ENCODE measurements at places on chromosomes 6 and 20. TPM values are rescaled to one million over a fixed set of nuclear protein-coding genes. Genes with fewer than 3 reads are reported as not detected.

- no peak for DNase-seq
Measured at GRCh38 chr6:6808343-6808742, 219.8 kb downstream of the LY86 start.

DNA sequence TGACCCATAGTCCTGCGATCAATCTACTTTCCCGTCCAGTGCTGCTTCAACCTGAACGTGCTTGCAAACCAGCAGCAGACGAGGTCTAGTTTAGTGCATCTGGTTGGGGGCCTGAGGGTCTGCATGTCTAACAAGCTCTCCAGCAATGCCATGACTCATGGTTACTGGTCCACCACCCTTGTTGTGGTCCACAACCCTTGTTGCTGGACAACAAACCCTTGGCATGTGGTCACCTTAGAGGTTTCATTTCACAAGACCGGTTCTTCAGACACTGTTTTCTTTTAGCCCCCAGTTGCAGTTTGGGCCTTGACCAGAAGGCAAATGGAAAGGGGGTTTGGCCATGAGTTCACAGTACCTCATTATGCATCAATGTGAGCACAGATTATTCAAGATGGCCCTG is 424.8 kb downstream of the QKI start:
- DNase-seq, result no peak

Gene OPRL1
- total RNA-seq, result 0.63 TPM

Gene FRMD1
- not detected for total RNA-seq

Gene TGM3
- 0.08 TPM for total RNA-seq

- no peak for DNase-seq
Measured at GRCh38 chr6:167399051-167399387, 74.1 kb downstream of the TTLL2 start.

Gene PPARD
- 1.3 TPM for total RNA-seq

Gene OOEP
- not detected for total RNA-seq

DNA sequence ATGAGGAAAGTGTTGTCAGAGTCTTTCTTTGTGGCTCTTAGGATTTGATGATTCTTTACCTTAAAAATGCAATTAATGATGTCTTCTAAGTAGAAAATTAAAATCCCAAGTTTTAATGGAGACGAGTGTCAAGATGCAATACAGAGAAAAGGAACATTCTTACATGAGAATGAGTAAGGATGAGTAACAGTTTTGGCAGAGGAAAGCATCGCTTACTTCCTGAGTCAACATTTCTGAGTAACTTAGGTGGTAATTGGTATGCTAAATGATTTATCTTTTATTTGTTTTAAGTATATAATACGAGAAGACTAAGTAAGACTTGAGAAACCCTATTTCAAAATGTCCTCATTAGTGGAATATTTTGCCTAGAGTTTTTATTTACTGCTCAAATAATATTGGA is 101.3 kb downstream of the RTN4IP1 start:
- peak; percentile 97 for DNase-seq

Gene PXMP4
- 2.7 TPM for total RNA-seq

Gene SCRT2
- not detected for total RNA-seq

Gene NRSN1
- not detected for total RNA-seq

DNA sequence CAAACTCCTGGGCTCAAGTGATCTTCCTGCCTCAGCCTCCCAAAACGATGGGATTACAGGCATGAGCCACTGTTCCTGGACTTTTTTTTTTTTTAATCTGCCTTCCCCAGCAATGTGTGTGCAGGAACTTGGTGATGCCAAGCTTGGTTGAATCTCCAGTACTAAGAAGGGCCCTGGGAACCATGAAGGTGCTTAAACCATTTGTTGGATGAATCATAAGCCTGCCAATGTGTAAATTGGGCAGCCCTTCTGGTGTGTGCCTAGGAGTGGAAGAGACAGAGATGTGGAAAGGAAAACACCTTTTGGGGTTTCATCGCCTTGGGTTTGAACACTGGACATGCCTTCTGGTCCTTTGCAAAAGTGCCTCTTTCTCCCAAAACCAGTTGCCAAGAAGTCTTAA is 7.1 kb upstream of the SPO11 start:
- no peak for DNase-seq

DNA sequence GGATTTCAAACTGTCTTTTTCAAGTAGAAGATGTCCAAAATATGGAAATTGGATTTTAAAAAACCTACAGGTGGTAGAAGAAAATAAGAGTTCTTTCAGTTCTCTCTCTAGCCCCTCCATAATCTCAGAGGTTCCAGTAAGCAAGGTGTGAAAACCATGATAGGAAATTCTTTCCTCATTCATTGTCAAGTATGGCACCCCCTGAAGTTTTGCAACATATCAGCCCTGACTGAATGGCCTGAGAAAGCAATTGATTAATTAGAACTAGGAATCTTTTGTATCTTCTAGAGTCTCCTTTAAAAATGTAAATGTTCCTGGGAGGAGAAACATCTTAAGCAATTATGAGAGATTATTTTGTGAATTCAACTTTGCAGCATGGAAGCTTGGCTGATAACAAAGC is 198.7 kb upstream of the STXBP5 start:
- no peak for DNase-seq

GRCh38 chr6:149433881-149434280 is 33.8 kb downstream of the SUMO4 start:
- no peak for DNase-seq

DNA sequence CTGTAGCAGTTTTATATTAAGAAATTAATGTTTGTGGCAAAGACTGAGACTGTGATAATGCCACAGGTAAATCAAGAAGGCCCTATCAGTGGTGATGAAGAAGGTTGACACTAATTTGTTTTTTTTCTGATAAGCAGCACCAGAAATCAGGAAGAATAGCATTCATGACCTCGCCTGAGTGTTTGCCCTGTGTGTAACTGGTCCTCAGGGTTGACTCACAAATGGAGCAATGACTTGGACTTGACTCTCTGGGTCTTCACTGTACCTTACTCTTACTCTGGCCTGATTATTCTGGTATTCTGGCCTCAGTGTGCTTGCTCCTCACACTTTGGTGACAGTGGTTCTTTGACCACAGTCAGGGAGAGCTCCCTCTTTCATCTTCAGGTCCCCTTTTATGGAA is 243.9 kb downstream of the HAO1 start:
- DNase-seq, result peak; percentile 38

Gene VARS1
- total RNA-seq, result 68.8 TPM

DNA sequence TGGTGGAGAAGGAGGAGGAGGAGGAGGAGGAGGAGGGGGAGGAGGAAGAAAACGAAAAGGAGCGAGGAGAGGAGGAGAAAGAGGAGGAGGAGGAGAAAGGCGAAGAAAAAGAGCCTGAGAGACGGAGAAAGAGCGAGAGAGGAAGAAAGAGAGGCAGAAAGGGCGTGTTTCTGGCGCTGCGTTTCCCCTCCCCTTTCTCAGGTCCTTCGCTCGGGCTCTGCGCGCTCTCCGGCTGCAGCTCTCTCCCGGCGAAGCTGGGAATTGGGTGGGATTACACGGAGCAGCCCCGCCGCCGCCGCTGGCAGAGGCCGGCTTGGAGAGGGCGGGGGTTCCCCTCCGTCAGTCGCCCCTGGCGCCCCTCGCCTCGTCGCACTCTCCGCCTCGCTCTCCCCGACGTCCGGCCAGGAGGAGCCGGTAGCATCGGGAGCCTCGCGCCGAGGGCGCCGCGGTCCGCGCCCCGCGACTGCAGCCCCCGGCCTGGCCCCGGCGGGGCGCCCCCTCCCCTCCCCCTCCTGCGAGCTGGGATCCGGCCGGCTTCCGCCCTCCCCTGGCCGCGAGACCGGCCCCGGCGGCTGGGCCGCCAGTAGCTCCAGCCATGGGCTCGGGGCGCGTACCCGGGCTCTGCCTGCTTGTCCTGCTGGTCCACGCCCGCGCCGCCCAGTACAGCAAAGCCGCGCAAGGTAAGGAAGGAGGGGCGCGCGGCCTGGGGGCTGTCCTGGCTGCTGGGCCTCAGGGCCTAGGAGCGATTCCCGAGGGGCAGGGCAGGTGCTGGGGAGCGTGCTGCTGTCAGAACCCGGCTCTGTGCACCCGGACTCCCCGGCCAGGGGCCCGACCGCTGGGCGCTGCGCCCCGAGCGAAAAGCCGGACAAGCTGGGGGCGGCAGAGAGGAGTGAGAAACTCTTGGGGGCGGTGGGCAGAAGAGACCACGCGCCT is at the start of gene SCUBE3:
Gene SCUBE3, plus strand, starts transcription at position 133 of the 933 bp plus-strand sequence. Its CDS starts 463 bp downstream, at position 596.
- peak; percentile 29 for DNase-seq

Gene GTSF1L
- not detected for total RNA-seq

Gene SLC22A2
- not detected for total RNA-seq

DNA sequence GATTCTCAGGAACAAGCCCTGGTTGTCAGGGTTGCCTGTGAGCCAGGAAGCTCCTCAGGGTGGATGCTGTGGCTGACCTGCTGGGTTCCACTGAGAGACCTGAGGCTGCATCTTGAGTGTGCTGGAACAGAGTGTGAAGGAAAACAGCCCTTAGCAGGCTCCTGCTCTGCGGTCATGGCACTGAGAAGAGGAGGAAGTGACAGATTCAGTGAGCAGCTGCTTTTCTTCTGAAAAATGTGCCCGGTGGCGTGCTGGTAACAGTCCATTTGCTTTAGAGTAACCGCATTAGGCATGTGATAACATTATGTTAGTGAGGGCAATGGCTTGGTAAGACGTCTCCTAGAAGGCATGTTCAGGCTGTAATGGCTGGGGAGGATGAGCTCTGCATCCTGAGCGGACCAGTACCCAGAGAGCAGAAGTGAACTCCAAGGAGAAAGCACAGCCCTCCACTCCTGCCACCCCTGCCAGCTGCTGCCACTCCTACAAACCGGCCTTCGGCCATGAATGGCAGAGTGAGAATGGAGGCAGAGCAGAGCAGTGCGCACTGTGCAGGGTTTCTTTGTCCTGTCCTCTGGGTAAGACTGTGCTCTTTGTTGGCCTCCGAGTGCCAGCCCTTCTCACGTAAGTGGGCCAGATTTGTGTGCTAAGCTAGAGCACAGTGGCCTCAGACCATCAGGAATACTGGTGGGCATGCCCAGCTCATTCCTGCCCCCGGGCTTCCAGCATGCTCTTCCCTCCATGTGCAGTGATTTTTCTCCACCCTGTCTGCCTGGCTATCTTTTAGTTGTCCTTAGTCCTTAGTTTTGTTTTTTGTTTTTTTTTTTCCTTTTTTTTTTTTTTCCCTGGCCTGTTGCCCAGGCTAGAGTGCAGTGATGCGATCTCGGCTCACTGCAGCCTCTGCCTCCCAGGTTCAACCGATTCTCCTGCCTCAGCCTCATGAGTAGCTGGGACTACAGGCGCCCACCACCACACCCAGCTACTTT is 98.1 kb upstream of the VSTM2L start:
- peak; percentile 6 for DNase-seq

DNA sequence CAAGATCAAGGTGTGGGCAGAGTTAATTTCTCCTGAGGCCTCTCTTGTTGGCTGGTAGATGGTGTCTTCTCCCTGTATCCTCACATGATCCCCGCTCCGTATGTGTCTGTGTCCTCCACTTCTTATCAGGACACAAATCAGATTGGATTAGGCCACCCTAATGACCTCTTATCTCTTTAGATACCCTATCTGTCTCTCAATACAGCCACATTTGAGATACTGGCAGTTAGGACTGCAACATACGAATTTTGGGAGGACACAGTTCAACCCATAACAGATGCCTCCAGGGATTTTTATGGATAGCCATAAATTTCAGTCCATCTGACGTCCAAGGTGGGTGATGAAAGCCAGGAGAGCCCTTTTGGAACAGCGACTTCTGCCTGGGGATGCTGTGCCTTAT is 369.0 kb downstream of the NRN1 start:
- no peak for DNase-seq

GRCh38 chr6:107542192-107542668 is 52.3 kb downstream of the SOBP start:
- no peak for DNase-seq

DNA sequence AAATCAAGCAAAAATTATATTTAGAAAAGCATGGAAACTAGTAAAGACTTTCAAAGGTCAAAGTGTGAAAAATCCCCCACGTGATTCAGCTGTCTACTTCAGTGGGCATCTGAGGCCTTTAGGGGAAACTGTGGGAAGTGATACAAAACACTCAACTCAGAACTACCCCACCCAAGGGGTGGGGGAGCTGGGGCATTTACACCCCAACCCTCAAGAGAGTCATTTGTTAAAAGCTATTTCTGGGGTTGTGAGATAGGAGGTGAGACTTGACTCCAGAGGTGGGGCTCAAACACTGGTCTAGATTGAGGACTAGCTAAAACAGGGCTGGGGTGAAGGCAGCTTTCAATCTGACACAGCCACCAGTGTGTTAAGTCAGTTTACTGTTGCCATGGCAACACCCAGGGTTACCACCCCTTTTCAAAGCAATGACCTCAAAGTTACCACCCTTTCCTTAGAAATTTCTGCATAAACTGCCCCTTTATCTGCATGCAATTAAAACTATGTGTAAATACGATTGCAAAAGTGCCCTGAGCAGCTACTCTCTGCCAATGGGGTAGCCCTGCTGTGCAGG is 9.9 kb upstream of the GTSF1L start:
- DNase-seq, result no peak

Gene GLP1R
- total RNA-seq, result not detected

DNA sequence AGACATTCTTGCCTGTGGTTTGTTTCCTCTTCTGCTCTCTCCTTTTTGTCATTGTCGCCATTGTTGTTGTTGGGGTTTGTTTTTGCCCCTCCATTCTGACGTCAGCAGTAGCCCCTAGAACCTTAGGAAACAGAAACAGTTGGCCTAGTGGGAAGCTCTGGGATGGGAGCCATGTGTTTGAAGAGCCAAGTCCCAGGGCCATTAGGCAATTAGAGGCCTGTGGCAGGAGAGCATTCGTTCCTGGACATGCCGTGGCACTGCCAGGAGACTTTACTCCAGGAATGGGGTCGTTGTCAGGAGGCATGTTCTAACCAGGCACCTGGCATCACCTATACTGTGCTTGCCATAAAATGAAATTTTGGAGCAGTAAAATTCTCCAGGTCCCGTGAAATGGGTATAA is 39.7 kb downstream of the PPARD start:
- DNase-seq, result no peak

- no peak for DNase-seq
Measured at GRCh38 chr6:129637340-129638054, 72.5 kb downstream of the ARHGAP18 start.

- no peak for DNase-seq
Measured at GRCh38 chr6:144066741-144067484, 28.5 kb downstream of the SF3B5 start.

- no peak for DNase-seq
Measured at GRCh38 chr6:153698001-153698400, 341.0 kb upstream of the OPRM1 start.

GRCh38 chr20:58497076-58497641 is 18.0 kb downstream of the APCDD1L start:
- DNase-seq, result no peak

GRCh38 chr6:45783716-45784115 is 231.9 kb downstream of the CLIC5 start:
- DNase-seq, result no peak

Gene CUL9
- total RNA-seq, result 28.7 TPM

Gene CST1
- not detected for total RNA-seq

Measured in fibroblast of the aortic adventitia (primary cell).